Smooth muscle cell of the coronary artery (primary cell): ENCODE measurements at places on chromosomes 3 and 15. TPM values are rescaled to one million over a fixed set of nuclear protein-coding genes. Genes with fewer than 3 reads are reported as not detected.

The DNAJC13 gene
- 38.0 and 49.0 TPM in 2 replicates for total RNA-seq

The ANKRD34C gene
- total RNA-seq, result not detected in 2 replicates

The CCDC80 gene
- 606 and 2,461 TPM in 2 replicates for total RNA-seq

The ZNF502 gene
- total RNA-seq, result 3.0 and 3.9 TPM in 2 replicates

The SLITRK3 gene
- not detected in 2 replicates for total RNA-seq

The ITGA11 gene
- 26.3 and 65.5 TPM in 2 replicates for total RNA-seq

The MST1R gene
- total RNA-seq, result 0.35 and 0.45 TPM in 2 replicates

The CDCP1 gene
- 3.0 and 5.1 TPM in 2 replicates for total RNA-seq

The SCG5 gene
- total RNA-seq, result 4.7 and 100 TPM in 2 replicates

The SLCO2A1 gene
- under 0.01 TPM in 1 of 2 replicates, not detected in the other for total RNA-seq

The SI gene
- total RNA-seq, result not detected in 2 replicates

The ZKSCAN7 gene
- total RNA-seq, result 4.6 and 8.3 TPM in 2 replicates

The FBXW12 gene
- 0.08 TPM in 1 of 2 replicates, not detected in the other for total RNA-seq

The DLL4 gene
- total RNA-seq, result under 0.01 and 1.6 TPM in 2 replicates

The CCR9 gene
- not detected in 2 replicates for total RNA-seq

The CYP8B1 gene
- not detected in 2 replicates for total RNA-seq

The SECISBP2L gene
- total RNA-seq, result 14.3 and 22.3 TPM in 2 replicates

The IL17RD gene
- 2.7 and 3.6 TPM in 2 replicates for total RNA-seq

The ADAMTS7 gene
- total RNA-seq, result 2.9 and 8.9 TPM in 2 replicates

The TRPM1 gene
- total RNA-seq, result not detected in 2 replicates

The GOLGA8K gene
- total RNA-seq, result 0.23 TPM in 2 replicates

The C3orf18 gene
- 8.4 and 13.9 TPM in 2 replicates for total RNA-seq

The OR5K3 gene
- total RNA-seq, result not detected in 2 replicates

The GAP43 gene
- 0.70 and 5.1 TPM in 2 replicates for total RNA-seq

The FSTL1 gene
- 822 and 852 TPM in 2 replicates for total RNA-seq

The SCG3 gene
- not detected in 2 replicates for total RNA-seq

The ERICH6 gene
- 0.08 TPM in 1 of 2 replicates, not detected in the other for total RNA-seq

The PLSCR4 gene
- 37.4 and 52.2 TPM in 2 replicates for total RNA-seq

The CGNL1 gene
- total RNA-seq, result 0.59 and 2.9 TPM in 2 replicates

The CILP gene
- under 0.01 and 6.0 TPM in 2 replicates for total RNA-seq
